ENCODE measurements at places on chromosomes 4 and X.

DNA sequence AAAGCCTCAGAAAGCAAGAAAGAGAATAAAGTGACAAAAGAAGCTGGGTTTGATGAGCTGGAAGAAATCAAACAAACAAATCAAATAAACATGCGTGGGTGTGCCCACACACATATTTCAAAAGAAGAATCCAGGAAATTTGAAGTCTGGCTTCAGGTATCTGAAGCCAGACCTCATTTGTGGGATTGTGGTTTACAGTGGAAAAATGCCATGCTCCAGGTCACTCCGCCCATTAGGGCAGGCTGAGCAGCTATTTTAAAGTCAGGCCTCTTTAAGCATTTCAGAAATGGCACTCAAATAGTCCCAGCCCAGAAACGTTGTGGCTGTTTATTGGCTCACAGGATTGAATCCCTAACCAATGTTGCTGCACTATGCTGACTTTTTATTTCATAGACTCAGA, 226.1 kb upstream of the F9 start:
- DNase-seq = no peak

DNA sequence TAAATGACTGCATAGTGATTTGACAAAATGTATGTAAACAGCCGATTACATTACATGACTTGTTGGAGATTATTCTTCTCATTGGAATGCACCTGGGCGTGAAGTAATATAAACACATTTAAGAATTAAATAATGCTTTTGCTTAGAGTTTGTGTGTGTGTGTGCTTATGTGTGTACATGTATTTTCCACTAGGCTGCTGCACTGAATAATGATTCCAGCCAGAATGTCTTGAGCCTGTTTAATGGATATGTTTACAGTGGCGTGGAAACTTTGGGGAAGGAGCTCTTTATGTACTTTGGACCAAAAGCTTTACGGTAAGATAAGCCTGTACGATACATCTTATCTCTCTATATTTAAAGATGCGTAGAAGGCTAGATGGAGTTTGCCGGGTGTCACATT, 12.6 kb downstream of the NEIL3 start:
- DNase-seq = no peak

- no peak for DNase-seq
Observed at GRCh38 chr4:25654031-25654970, 1.4 kb upstream of the SLC34A2 start.

GRCh38 chrX:38798956-38799355, 2.3 kb upstream of the MID1IP1 start:
- no peak for DNase-seq

- no peak for DNase-seq
Observed at GRCh38 chr4:6845027-6845426, 62.5 kb downstream of the KIAA0232 start.

GRCh38 chrX:9295551-9295950, 169.3 kb upstream of the TBL1X start:
- DNase-seq = no peak

Data from GM10248 (cell line).